ENCODE measurements at places on chromosomes 1 and 21. TPM values are rescaled to one million over a fixed set of nuclear protein-coding genes. Genes with fewer than 3 reads are reported as not detected.

The C8B gene
- not detected for total RNA-seq

The SERBP1 gene
- 476 TPM for total RNA-seq

The APCS gene
- total RNA-seq = not detected

The CD1D gene
- not detected for total RNA-seq

The S100A2 gene
- total RNA-seq = not detected

- H3K36me3 ChIP-seq = no peaks in the 10 kb centered on the region
- no peak for DNase-seq
- H3K27ac ChIP-seq = no peak overlapping the region
- H3K27me3 ChIP-seq = peaks cover 2% of the 10 kb centered on the region
- no peak overlapping the region for H3K4me3 ChIP-seq
Measured at GRCh38 chr1:67792103-67792502, 41.2 kb downstream of the GNG12 start.

DNA sequence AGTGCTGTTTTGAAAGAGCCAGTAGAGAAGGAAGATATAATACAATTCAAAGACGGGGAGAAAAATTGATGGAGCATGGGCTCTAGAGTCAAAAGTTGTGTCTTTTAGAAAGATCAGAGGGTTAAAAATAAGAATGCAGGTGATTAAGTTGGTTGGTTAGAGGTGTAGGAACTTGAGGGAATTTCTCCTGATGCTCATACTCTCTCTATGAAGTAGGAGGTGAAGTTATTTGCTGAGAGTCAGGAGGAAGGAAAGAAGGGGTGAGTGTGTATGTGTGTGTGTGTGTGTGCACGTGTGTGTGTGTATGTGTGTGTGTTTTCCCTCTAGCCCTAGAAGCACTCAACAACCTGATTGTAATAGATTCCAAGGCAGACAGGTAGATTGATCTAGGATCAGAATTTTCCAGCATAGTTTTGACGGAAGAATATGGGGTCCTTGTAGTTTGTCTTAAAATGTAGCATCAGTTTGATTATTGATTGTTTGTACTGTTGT lies 88.3 kb upstream of the MACF1 start:
- no peak for DNase-seq
- no peaks in the 10 kb centered on the region for H3K36me3 ChIP-seq
- no peak overlapping the region for H3K27ac ChIP-seq
- no peak overlapping the region for H3K4me3 ChIP-seq
- peaks cover 4% of the 10 kb centered on the region for H3K4me1 ChIP-seq
- no peaks in the 10 kb centered on the region for H3K27me3 ChIP-seq

DNA sequence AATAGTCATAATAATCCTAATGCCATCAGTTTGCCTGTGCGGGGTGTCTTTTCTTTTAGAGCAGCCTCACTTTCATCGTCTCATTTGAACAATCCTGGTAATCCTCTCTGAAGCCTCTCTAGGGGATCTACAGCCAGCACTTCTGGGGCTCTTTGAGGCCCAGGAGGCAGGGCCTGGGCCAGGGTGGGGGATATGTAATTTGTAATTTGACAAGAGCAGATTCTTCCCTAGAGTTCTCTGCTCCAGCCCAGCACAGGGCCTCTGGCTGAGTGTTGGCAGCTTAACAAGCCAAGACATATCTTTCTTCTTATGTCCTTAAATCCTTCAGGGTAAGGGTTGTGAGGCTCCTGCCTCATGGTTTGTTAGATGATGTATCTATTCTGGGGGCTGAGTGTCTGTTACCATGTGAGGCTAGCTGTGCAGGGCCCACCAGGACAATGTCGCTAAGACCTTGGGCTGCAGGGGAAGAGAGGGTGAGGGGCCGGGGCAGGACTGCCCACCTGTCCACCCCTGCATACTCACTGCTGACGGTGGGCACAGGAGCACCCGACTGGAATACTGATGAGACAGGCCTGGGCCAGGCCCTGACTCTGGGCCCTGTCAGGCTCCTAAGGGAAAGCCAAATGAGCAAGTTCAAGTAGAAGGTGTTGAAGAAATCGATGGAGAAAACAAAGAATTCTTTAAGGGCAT lies 45.3 kb upstream of the PARP1 start:
- no peak for DNase-seq
- H3K27ac ChIP-seq = no peak overlapping the region
- H3K36me3 ChIP-seq = no peaks in the 10 kb centered on the region
- H3K4me3 ChIP-seq = no peak overlapping the region
- peaks cover 18% of the 10 kb centered on the region for H3K4me1 ChIP-seq

GRCh38 chr1:66140072-66140471 lies 347.4 kb downstream of the PDE4B start:
- no peaks in the 10 kb centered on the region for H3K27me3 ChIP-seq
- no peak overlapping the region for H3K27ac ChIP-seq
- H3K36me3 ChIP-seq = no peaks in the 10 kb centered on the region
- DNase-seq = no peak
- H3K4me3 ChIP-seq = no peak overlapping the region

DNA sequence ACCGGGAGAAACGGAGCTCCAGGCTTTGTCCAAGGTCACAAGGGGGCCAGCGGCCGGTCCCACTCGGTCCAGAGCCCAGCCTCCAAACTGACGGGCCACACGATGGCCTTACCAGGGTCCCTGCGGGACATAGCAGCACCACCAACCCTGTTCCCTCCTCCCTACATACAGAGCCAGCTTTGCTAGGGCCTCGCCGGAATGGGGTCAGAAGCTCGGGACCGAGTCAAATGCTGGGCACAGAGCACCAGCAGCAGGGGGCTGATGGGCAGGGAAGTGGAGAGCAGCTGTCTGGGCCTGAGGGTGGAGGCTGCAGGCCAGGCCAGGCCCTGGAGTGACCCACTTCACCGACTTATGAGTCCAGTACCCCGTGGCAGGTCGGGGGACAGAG lies 14.9 kb upstream of the TTC39A start:
- peaks cover 31% of the 10 kb centered on the region for H3K27me3 ChIP-seq
- no peak for DNase-seq
- H3K27ac ChIP-seq = no peak overlapping the region
- no peaks in the 10 kb centered on the region for H3K36me3 ChIP-seq

- H3K4me1 ChIP-seq = no peaks in the 10 kb centered on the region
- no peak overlapping the region for H3K4me3 ChIP-seq
- DNase-seq = no peak
- no peaks in the 10 kb centered on the region for H3K36me3 ChIP-seq
- no peak overlapping the region for H3K27ac ChIP-seq
Measured at GRCh38 chr1:30491831-30492230, 231.6 kb downstream of the MATN1 start.

DNA sequence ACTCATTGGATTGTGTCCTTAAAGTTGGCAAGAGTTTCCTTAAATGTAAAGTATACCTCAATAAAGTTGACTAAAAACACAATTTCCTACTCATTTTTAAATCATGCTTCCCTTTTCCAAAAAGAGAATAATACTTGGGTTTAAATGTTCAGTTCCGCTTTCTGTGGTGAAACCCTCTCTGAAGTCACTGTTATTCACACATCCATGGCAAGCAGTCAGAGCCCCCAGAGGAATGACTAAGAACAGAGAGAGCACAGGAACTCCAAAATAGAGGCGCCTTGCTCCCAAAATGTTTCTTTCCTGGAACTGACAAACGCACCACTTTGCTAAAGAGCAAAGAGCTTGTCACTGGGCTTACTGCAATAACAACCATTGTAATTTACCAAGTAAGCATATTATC lies 142.5 kb downstream of the TIAM1 start:
- no peak overlapping the region for H3K4me3 ChIP-seq
- no peaks in the 10 kb centered on the region for H3K27me3 ChIP-seq
- DNase-seq = no peak
- H3K36me3 ChIP-seq = peaks cover 4% of the 10 kb centered on the region

DNA sequence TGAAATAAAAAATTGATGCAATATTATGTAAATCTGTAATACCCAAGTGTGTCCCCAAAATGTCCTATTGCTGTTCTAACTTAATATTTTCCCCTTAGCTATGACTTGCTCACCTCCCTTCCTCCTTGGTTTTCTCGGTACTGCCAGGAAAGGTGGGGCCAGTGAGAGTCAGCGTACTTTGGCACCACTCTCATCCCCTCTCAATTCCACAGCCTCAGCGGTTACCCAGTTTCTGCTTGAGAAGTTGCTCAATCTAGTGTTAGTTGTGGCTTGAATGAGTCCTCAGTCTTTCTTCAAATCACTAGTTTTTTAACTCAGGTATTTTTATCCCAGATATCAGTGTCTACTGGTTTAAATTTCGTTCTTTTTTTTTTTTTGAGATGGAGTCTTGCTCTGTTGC lies 32.3 kb downstream of the BCAS2 start:
- no peaks in the 10 kb centered on the region for H3K27me3 ChIP-seq
- H3K27ac ChIP-seq = no peak overlapping the region
- H3K4me3 ChIP-seq = no peak overlapping the region
- H3K4me1 ChIP-seq = no peaks in the 10 kb centered on the region
- peaks cover 2% of the 10 kb centered on the region for H3K36me3 ChIP-seq
- DNase-seq = no peak

- no peak for DNase-seq
- H3K27ac ChIP-seq = no peak overlapping the region
- no peaks in the 10 kb centered on the region for H3K4me1 ChIP-seq
Measured at GRCh38 chr1:4344065-4344732, 310.2 kb upstream of the AJAP1 start.

All from activated CD8-positive, alpha-beta T cell treated with anti-CD3 and anti-CD28 coated beads for 36 hours (primary cell).